Gastroesophageal sphincter (tissue), 4 donors: ENCODE measurements at places on chromosomes 7 and 10. TPM values are rescaled to one million over a fixed set of nuclear protein-coding genes. Genes with fewer than 3 reads are reported as not detected.

DNA sequence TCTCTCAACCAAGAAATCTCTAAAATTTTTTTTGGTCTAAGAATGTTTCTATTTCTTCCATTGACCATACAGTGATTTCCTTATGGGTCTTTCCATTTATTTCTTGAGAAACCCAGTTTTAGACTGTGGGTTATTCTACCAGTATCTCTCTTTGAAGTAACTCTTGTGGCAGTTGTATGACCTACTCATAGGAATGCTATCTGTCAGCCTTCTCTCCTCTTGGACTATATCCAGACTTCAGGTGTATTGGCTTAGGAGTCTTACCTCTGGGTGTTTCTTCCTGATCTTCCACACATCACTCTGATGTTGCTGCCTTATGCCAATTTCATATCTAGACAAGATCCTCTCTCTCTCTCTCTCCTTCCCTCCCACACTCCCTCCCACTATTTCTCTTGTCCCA lies 178.1 kb downstream of the BMPER start:
- ATAC-seq: no peak

- peak; percentile 40 for ATAC-seq
Observed at GRCh38 chr7:158976468-158976848, 120.1 kb downstream of the DYNC2I1 start.

RBP3 gene
- total RNA-seq: not detected

DNA sequence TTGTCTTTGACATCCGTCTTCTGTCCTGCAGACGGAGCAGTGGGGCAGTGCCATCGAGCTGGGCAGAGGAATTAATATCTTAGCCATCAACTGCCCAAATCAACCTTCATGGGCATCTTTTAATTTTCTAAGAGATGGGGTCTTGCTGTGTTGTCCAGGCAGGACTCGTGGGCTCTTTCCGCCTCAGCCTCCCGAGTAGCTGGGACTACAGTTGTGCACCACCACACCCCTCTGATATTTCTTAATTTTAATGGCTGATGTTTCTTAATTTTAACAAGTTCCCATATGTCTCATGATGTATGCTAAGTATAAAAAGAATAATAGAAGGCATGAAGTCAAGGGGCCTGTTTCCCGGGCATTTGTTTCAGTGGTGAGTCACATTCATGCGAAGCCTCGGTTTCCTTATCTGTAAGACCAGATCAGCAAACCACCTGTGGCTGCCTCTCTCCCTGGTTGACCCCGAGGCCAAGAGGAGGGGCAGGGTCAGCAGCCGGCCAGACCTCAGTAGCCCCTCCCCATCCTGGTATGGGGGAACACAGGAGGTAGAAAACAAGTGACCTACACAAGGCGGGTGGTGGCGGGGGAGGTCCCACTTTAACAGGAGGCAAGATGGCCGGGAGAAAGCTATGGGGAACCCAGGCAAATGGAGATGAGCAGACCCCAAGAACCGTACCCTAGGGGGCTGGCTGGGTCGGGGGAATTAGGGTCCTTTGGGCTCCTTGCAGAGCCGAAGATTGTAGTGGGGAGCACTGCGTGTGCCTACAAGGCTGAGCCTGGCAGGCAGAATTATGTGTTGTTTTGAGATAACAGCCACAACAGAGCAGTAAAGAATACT lies 85.5 kb downstream of the CUX1 start:
- no peak for ATAC-seq

FBXL13 gene
- 5.8 TPM for total RNA-seq

GRCh38 chr10:113047605-113047962 lies 97.5 kb downstream of the TCF7L2 start:
- ATAC-seq: no peak

DNA sequence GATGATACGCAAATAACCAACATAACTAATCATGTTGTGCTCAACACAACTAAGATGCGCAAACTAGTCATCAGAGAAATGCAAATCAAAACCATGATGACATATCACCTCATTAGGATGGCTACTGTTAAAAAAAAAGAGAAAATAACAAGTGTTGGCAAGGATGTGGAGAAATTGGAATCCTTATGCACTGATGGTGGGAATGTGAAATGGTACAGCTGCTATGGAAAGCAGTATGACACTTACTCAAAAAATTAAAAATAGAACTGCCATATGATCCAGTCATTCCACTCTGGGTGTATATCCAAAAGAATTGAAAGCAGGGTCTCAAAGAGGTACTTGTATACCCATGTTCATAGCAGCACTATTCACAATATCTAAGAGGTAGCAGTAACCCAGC lies 42.9 kb downstream of the SLIT1 start:
- ATAC-seq: no peak

GRCh38 chr10:95413588-95413987 lies 122.8 kb upstream of the PDLIM1 start:
- no peak for ATAC-seq

GRCh38 chr10:96746503-96746902 lies 26.2 kb upstream of the PIK3AP1 start:
- no peak for ATAC-seq

DNA sequence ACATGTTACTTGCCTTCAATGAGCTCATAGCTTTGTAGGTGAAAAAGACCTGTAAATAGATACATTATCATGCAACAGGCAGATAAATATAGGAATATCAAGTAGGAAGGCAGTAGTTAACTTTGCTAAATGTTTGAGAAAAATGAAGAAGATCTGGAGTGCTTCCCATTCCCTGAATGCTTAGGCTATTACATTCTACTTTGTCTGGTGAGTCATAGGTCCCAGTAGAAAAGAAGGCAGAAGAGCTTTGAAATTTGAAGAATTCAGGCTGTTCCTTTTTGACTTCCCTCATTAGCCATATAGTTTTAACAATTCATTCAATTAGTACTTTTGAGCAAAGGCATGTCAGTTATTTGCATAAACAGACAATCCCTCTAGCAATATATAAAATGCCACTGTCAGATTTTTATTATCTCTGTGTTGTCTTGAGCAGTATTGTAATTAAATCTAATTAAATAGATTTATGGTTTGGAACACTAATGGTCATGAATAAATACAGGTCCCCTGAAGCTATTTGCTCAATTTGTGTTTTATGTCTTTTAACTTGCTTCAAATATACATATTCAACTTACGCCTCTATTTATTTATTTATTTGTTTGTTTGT lies 875.0 kb downstream of the REEP3 start:
- no peak for ATAC-seq

PRKCQ gene
- total RNA-seq: 3.0 TPM

WDR11 gene
- total RNA-seq: 37.2 TPM

DNA sequence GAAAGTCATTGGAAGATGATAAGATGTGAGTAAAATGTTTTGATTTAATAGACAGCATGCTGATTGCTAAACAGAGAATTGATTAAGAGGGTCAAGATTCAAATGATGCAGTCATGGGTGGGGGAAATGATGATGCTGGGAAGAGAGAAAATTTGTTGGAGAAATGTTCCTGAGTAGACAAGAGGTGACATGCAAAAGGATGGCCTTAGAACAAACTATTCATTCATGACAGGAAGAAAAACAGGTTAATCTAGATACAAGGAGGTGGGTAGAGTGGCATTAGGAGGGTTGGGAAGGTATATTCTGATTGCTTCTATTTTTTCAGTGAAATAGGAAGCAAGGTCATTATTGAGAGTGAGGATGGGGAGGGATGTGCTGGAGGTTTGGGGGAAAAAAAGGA lies 146.7 kb downstream of the SEM1 start:
- no peak for ATAC-seq

- no peak for ATAC-seq
Observed at GRCh38 chr10:24526085-24526649, 197.5 kb downstream of the ARHGAP21 start.

DNA sequence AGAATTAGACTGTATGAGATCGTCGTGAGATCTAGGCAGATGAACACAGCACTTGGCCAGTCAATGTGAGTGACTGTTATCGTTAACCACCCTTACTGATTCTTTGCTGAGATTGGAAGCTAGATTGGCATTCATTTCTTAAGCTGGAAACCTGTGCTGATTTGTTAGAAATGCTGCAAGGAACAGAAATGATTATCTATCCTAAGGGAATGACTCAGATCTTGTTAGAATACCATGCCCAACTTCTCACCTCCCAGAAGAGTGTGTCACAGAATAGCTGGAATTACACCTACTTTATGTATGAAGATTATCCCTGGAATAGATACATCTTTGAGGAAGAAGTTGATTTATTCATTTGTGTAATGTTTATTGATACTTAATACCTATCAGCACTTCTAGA lies 275.2 kb downstream of the AUTS2 start:
- no peak for ATAC-seq

OR2A1 gene
- not detected for total RNA-seq

- ATAC-seq: peak; percentile 13
Observed at GRCh38 chr10:644076-644942, 45.2 kb downstream of the DIP2C start.

VTI1A gene
- total RNA-seq: 19.6 TPM

GRCh38 chr10:3147117-3147820 lies 25.3 kb downstream of the PITRM1 start:
- ATAC-seq: no peak

PSMG3 gene
- 36.6 TPM for total RNA-seq

DNA sequence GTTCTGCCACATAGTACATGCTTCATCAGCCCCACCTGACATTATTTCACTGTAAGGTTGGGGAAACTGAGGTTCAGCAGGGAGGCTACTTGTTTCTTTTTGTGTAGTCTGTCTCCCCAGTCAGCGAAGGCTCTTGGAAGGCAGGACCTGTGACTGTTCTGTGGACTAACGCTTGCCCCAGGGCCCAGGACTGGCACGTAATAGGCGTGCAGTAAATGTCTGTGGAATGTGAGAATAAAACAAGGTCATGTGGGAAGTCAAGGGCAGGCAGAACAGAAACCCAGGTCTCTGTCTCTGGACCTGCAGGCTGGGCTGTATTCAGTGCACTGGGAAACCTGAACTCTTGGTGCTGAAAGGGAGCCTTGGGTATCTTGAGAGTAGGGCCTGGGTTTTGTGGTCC lies 168.7 kb downstream of the RPS24 start:
- ATAC-seq: no peak

GRCh38 chr7:66423729-66424128 lies 205.0 kb upstream of the KCTD7 start:
- no peak for ATAC-seq

DNA sequence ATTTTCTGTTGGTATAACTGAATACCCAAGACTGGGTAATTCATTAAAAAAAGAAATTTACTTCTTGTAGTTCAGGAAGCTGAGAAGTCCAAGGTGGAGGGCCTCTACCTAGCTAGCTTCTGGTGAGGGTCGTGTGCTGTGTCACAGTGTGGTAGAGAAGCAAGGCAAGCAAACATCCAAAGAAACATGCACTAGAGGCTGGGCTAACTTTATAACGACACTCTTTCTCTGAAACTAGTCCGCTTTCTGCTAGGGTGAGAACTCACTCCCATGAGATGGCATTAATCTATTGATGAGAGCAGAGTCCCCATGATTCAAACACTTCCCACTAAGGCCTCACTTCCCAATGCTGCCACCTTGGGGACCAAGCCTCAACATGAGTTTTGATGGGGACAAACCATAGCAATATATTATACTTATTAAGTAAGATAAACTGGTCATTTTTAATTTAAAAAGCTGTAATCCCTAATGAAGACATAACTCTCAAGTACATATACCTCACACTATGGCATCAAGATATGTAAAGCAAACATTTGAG lies 50.8 kb downstream of the PHYHIPL start:
- ATAC-seq: no peak

DNA sequence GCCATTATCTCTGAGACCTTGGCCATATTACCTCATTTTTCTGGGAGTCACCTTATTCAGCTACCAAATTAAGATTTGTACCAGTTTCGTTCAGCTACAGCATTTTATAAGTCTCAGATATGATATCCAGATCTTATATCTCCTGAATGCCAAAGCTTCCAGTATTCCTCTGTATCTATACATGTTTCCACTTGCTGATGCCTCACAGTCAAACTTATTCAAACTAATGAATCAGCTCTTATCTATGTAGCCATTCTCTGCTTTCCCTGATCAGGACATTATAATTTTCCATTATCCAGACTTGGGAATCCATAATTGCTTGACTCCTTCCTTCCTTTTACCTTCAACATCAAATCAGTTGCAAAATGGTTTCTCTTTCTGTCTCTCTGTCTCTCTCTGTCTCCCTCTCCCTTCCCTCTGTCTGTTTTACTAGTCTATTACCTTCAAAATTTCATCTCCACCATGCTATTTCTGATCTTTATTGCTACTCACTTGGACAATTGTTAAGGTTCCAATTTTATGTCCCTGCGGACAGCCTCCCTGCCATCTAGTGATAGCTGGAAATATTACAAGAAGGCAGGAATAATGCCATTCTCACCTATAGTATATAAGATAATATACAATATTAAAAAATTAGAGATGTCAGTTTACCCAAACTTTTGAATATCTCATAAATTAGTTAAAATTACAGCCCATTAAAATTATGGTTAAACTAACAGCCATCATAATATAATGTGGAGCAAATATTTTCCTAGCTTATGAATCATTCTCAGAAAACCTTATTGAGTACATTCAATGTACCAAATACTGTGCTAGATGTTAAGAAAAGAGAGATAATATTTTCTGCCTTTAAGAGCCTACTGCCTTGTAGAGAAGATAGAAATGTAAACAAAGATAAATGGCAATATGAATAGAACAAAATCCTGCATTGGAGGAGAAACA lies 89.8 kb downstream of the PCLO start:
- ATAC-seq: no peak

DNA sequence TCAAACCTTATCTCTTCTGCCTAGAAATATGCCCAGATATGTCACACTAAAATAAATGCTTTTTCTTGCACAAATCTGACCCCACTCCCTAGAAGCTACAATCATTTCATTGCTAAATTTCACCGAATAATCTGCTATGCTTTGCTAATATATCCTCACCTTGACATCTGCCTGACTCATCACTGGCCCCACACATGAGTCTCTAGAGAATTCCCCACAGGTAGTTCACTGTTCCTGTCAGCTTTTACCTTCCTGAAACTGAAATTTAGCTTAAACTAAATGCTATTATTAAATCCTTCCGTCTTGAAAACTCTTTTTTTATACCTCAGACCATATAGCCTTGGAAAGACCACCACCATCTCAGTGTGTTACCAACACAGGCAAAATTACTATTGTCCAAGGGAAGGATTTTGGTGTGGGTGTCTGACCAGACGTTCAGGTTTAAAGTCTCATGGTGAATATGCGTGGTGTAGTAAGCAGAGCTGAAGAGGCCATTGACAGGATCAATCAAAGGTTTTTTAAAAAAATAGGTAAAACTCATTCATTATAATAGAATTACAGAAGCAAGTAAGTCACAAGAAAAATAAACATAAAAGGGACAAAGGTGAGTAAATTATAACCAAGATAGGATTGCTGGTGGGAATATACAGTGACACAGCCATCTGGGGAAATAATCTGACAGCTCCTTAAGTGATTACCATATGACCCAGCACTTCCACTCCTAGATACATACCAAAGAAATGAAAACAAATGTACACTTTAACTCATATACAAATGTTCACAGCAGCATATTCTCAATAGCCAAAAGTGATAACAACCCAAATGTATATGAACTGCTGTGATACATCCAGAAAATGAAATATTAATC lies 173.5 kb downstream of the KMT2E start:
- no peak for ATAC-seq

GRCh38 chr7:69738396-69738951 lies 140.2 kb downstream of the AUTS2 start:
- ATAC-seq: no peak

- ATAC-seq: no peak
Observed at GRCh38 chr7:155724327-155725005, 80.0 kb downstream of the RBM33 start.
